Frontal cortex (tissue), 4 donors: ENCODE measurements at places on chromosomes 2 and 18.

- no peak for DNase-seq
Measured at GRCh38 chr18:66623821-66624220, 19.9 kb upstream of the CDH19 start.

DNA sequence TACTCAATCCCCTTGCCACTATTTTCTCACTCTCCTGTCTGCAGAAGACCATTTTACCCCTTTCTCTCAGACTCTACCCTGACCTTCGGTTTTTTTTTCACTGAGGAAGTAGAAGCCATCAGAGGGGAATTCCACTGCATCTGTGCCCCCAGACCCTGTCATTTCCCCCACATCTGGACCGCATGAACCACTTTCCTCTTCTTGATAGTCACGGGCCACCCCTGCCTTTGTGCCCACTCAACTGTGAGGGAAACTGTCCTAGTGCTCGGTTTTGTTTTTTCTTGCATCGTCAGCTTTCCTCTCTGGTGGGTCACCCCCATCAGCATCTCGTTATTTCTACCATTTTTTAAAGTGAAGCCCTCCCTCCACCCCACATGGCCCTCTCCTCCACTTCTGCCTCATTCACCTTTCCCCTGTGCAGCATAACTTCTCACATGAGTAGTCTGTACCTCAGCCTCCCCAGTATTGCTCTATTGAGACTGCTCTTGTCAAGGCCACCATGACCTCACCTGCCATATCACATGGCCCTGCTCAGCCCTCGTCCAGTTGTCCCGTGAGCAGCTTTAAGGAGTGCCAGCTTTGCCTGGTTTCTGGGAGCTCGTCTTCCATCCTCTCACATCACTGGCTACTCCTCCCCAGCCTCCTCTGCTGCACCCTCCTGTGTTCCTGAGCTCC is 32.4 kb downstream of the TMEM87B start:
- no peak for DNase-seq

GRCh38 chr2:152238016-152238415 is 62.5 kb upstream of the STAM2 start:
- no peak for DNase-seq

- DNase-seq, result no peak
Measured at GRCh38 chr2:20107776-20108175, 56.3 kb upstream of the LAPTM4A start.

DNA sequence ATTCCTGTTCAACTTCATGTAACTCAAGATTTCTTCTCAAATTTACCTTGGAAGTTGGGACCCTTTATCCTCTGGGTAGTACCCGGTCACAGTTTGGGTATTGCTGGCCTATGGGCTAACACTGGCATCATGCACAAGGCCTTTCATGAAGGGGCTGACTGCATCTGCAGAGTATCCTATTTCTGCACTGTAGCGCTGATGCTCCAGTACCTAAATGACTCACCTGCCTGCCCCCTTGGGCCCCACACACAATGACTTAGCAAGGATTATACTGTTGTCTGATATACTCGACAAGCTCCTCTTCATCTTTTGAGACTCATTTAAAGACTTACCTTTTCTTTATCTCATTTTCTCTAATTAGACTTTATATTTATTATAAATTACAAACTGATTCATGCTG is 39.9 kb downstream of the DNAH6 start:
- no peak for DNase-seq

DNA sequence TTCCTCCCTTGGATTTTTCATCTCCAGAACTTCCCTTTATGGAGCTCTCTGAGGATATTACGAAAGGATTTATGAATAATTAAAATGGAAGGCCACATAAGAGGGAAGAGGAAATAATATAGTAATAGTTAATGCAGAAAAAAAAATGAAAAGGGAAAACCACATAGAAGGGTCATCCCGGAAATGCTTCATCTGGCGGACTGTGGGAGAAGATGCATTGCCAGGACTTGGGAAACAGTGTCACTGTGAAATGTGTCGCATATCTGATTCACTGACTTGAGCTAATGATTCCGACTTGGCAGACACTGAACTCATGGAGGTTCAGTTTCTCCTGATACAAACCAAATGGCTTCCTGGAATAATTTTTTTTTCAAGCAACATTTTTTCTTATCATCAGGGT is 129.9 kb upstream of the RMP24 start:
- DNase-seq, result no peak

- no peak for DNase-seq
Measured at GRCh38 chr2:197294260-197294659, 16.3 kb downstream of the ANKRD44 start.

DNA sequence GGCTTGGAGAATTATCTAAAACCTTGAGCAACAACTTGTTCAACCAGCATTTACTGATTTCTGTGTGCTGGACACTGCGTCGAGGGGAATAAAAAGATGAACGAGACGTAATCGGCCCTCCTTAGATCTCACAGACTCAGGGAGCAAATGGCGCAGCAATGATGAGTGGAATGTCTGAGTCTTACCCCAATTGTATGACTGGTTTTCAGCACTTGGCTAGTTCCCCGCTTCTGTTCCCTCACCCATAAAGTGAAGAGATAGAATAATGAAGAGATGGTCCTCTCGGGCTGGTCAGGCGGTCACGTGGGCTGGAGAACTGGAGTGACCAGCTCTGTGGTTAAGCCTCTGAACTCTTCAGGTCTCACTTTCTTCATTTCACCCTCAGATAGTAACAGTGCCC is 17.3 kb upstream of the GATA6 start:
- DNase-seq, result no peak

DNA sequence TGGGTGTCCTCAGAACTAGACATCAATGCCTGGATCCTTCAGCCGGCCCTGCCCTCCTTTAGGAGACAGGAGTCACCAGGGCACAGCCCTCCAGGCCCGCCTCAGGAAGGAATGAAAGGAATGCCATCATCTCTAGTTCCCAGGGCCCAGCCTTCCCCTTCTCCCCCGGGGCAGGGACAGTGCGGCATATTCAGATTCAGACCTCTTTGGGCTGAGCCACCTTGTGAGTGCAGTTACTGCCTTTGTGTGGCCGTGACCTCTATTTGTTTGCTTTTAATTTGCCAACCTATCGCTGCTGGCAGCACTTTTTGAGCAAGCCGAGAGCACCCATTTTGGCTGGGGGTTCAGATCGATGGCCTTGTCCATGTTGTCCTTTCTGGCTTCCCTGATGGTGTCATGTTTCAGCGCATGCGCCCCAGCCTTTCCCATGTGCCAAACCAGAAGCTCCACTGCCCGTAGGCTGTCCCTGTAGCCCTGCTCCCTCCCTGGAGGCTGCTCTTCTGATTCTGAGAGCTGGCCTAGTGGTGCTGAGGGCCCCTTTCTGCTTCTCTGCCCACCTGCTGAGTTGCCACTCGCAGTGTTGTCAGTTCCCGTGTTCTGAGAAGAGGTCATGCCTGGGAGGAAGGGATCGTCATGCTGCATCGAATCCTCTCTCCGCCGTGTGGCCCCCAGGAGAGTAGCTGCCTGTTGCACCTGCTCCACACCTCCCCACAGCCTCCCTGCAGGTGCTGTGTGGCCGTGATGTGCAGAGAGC is 10.9 kb downstream of the ANKRD23 start:
- peak; percentile 43 for DNase-seq
